Breast epithelium (tissue), 4 donors: ENCODE measurements at places on chromosomes 5 and 9. TPM values are rescaled to one million over a fixed set of nuclear protein-coding genes. Genes with fewer than 3 reads are reported as not detected.

Gene SLC25A48
- total RNA-seq: 6.2 TPM

Gene MRPL50
- 9.4 TPM for total RNA-seq

Gene GLRA1
- not detected for total RNA-seq

Gene DOLPP1
- total RNA-seq: 5.6 TPM

Gene ECM2
- total RNA-seq: 13.8 TPM

Gene AK3
- 123 TPM for total RNA-seq

Gene LCN6
- 9.5 TPM for total RNA-seq

Gene CMYA5
- total RNA-seq: 132 TPM

Gene FCN2
- total RNA-seq: 0.73 TPM

Gene OTULINL
- 14.4 TPM for total RNA-seq

Gene C1QTNF2
- 0.44 TPM for total RNA-seq

Gene FRRS1L
- 2.6 TPM for total RNA-seq

Gene RNF20
- total RNA-seq: 24.6 TPM

Gene SLC2A8
- 17.7 TPM for total RNA-seq

Gene PCDHGA9
- total RNA-seq: 16.7 TPM

Gene PAPPA
- total RNA-seq: 3.4 TPM

Gene CSF2
- not detected for total RNA-seq

Gene SIT1
- 1.3 TPM for total RNA-seq

Gene PCSK5
- total RNA-seq: 21.0 TPM

Gene CDX1
- total RNA-seq: not detected

Gene WNK2
- 28.5 TPM for total RNA-seq

Gene MLANA
- not detected for total RNA-seq

Gene IRX1
- 49.2 TPM for total RNA-seq

Gene LRRTM2
- total RNA-seq: under 0.01 TPM

Gene RANBP17
- 28.4 TPM for total RNA-seq

Gene TAF1L
- total RNA-seq: not detected

Gene RNF208
- total RNA-seq: 1.5 TPM
